ENCODE measurements at places on chromosomes 16 and 17.
A peak's percentile ranks its signal among the peaks of the same experiment; 100 is the strongest.

DNA sequence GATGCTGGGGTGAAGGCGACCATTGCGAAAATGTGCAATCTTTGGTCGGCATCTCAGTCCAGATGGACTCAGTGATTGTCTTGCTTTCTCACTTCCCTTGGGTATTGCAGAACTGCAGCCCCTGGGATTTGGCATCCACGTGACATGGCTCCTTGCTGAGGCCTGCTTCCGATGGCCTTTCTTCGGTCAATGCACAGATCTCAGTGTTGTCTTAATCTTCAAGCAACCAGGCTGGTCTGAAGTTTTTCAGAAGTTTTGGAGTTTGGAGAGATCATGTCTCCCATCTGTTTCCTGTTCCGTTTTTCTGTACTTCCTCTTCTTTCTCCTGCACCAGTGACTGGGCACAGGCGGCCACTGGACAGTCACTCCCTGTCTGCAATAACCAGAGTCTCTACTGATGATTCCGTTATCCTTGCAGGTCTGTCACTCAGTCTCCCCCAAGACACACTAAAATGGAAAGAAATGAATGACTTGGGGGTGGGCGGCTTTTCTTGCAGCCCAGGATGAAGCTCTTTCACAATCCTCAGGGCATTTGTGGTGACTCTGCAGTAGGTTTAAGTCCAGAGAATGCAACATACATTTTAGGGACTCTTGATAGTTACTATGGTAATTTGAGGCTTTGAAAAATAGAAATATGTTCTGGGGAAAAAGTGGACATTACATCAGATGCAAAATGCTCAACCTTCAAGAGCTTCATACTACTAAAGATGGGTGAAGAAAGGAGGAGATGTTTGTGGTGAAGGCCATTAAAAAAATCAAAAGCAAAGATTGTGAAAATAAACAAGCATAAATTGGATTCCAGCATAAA lies 106.3 kb upstream of the ZFHX3 start:
- no peak for DNase-seq

GRCh38 chr17:37743612-37743874 lies 1.3 kb downstream of the HNF1B start:
- DNase-seq: no peak

- no peak for DNase-seq
Measured at GRCh38 chr17:19247473-19247872, 10.3 kb downstream of the EPN2 start.

DNA sequence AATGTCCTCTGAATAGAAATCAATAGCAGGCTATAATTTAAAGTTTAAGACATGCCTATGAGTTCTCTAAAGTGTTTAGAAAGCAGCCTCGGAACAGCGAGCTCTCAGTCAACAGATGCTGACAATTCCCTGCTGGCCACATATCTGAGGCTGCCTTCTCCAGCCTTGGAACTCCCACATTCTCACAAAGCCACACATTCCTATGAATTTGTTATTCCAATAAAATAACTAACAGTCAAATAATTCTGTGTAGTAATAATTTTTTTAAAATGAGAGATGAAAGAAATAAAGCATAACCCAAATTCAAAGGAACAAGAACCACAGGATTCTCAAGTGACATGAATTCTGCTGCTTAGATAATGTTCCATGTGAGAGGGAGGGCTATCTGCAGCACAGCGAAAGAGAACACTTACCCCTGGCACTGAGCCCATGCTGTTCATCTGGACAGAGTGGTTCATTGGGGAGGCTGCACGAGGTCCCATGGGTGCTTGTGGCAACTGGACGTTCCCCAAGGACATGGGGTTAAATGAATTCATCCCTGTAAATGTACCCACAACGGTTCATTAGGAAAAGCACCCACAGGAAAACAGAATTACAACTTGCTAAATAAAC lies 56.9 kb upstream of the TRAP1 start:
- no peak for DNase-seq

GRCh38 chr16:83023640-83024039 lies 396.9 kb downstream of the CDH13 start:
- DNase-seq: no peak

- no peak for DNase-seq
Measured at GRCh38 chr16:27217256-27217655, 13.9 kb downstream of the KDM8 start.

- no peak for DNase-seq
Measured at GRCh38 chr16:10114409-10114808, 67.8 kb downstream of the GRIN2A start.

DNA sequence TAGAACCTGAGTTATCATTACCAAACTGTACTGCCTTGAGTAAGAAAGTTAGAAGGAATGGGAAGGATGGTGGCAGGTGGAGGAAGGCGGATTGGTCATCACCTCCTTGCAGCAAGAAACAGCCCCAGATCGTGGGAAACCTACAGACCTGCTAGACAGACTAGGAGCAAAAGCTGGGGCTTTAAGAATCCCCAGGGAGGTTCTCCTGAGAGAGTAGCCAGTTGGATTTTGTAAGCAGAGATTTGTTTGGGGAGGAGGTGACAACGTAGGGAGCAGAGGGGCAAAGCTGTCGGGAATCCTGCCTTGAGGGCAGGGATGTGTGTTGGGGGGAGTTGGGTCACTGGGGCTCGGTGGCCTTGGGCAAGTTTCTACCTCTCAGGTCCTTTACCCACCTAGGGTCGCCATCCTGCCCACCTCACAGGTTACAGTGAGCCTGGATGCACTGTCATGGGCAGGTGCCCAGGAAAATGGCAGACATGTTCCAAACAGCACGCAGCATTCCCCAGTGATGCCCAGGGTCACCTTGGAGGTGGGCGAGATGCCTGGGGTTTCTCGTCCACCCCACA lies 49.2 kb upstream of the STH start:
- DNase-seq: no peak

DNA sequence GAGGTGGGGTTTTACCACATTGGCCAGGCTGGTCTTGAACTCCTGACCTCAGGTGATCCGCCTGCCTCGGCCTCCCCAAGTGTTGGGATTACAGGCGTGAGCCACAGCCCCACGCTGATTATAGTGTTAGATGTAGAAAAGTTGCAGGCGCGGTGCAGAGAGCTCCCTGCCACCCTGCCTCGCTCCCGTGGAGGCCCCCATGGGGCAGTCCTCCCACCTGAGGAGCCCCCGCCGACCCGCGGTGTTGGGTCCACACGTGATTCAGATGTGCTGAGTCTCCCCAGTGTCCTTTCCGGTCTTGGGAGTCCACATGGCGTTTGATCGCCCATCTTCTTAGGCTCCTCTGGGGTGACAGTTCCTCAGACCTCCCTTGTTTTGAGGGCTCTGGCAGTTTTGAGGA lies 5.2 kb upstream of the RPL13 start:
- DNase-seq: no peak

- DNase-seq: no peak
Measured at GRCh38 chr17:39364236-39365025, 37.0 kb downstream of the FBXL20 start.

DNA sequence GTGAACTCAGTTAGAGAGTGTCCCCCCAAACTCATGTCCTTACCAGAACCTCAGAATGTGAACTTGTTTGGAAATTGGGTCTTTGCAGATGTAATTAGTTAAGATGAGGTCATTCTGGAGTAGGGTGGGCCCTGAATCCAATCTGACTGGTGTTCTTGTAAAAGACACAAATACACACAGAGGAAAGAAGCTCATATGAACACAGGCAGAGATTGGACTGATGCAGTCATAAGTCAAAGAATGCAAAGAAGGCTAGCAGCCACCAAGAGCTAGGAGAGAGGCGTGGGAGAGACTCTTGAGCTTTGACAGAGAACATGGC lies 2.1 kb upstream of the NAGPA start:
- no peak for DNase-seq

DNA sequence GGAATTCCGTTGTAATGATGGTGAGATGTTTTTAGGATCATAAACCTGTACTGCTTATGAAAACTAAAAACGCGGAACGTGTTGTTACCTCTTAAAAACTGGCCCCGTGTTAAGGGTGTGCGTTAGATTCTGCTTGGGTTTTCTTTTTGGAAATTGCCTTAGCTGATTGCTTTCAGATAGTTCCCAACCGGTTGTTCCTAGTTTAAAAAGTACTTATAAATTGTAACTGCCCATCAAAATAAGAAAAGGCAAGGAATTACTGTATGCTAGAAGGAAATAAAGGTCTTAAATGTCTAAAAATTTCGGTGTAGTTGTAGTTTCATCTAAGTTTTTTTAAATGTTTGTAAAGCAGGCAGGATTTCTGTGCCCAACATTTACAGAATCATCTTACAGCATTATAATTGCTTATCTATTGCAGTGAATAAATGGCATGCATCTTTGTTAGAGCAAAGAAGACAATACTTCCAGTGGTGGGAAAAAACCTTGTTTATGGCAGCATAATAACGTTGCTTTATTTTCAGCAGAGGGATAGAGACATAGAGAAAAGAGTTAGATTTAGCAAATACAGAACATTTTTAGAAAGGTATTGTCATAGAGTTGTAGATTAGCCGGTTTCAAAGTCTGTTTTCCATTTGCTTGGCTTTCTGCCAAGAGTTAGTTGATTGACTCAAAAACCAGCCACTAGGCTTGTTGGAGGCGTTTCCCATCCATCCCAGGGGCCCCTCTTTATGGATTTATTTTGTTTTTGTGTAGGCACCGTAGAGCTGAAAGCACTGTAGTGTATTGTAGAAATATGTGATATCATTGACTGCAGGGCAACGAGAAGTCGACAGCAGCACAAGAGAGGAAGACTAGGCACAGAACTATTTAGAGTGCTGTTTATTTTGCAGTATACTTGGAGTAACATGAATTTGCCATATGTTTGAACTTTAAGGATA lies 1.7 kb downstream of the PPM1D start:
- peak; percentile 72 for DNase-seq

GRCh38 chr17:42361781-42362186 lies 26.5 kb downstream of the STAT3 start:
- DNase-seq: peak; percentile 64

DNA sequence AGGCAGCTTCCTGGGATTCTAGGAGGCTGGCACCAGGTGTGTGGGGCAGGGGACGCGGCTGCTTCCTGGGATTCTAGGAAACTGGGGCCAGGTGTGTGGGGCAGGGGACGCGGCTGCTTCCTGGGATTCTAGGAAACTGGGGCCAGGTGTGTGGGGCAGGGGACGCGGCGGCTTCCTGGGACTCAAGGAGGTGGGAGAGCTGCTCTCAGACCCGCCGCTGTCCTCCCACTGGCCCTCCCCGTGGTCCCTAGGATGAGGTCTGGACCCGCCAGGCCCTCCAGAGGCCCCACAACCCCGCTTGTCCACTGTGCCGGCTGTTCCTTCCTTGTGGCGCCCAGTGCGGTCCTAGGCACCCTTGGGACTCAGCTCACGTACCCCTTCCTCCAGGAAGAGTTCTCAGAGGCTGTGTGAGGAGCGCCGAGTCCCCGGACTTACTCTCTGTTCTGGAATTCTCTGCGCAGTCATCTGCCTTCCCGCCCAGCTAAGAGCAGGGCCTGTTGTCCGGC lies 565 bp downstream of the DPEP1 start:
- DNase-seq: no peak

DNA sequence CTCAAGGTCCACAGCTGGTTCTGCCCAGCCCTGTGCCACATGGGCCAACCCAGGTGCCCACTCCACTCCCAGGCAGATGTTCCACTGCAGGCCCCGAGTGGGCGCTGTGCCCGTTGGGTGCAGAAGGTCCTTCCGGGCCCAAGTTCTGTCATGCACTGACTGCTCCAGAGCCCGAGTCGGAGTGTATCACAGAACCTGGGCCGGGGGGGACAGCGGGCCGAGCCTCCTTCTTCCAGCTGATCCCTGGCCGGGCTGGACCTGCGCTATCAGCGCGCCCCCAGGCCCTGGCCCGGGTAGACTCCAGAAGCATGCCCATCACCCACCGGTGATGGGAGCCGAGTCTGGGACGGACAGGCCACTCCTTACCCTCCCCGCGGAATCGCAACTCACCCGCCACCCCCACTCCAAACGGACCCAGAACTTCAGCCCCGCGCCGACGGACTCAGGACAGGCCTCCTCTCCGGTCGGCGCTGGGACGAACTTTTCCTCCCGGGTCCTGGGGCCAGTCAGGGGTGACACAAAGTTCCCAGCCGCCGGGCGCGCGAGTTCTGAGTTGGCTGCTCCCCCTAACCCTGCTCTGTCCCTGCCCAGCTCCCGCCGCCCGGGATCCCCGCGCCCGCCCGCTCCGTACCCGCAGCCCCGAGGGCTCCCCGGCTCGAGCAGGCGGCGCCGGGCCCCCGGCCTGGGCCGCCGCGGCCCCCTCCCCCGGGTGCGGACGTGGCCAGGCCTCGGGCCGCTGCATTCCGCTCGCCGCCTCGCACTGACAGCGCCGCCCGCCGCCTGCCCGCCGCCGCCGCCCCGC lies at the start of gene COPZ2:
Gene COPZ2 (minus strand): TSS at position 762 of the 802 bp plus-strand sequence. CDS start 20 bp downstream, at position 742.
- peak; percentile 82 for DNase-seq

DNA sequence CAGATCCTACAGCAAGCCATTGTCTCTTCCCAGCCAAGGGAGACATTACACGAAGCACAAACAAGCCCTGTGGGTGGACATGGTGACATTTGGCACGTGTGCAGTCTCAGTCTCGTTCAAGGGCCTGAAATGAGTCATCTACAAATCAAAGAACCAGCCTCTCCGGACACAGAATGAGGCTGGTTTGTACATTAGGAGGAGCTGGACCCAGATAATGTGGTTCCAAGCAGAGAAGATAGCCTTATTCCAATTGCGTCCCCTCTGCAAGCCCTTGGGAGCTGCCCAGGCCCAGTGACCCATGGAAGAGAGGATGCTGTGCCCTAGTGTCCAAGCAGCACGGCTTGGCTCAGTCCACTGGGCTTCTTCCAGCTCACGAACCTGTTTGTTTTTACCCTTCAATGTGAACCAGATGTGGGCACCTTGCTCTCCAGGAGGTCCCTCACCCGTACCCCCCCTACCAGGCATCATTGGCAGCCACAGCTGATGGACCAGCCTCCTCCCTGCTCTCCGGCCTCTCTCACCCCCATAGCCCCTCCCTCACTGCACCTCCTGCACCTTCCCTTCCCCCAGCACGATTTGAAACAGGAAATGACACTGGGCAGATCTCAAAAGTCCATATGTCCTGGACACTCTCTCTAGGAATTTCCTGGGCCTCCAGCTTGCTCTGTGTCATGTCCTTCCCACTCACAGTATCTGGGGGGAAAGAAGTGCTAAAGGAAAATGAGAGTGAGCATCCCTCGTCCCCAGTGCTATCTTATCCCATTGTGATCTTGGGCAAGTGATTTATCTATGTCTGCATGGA lies 26.2 kb downstream of the KPNA2 start:
- no peak for DNase-seq

DNA sequence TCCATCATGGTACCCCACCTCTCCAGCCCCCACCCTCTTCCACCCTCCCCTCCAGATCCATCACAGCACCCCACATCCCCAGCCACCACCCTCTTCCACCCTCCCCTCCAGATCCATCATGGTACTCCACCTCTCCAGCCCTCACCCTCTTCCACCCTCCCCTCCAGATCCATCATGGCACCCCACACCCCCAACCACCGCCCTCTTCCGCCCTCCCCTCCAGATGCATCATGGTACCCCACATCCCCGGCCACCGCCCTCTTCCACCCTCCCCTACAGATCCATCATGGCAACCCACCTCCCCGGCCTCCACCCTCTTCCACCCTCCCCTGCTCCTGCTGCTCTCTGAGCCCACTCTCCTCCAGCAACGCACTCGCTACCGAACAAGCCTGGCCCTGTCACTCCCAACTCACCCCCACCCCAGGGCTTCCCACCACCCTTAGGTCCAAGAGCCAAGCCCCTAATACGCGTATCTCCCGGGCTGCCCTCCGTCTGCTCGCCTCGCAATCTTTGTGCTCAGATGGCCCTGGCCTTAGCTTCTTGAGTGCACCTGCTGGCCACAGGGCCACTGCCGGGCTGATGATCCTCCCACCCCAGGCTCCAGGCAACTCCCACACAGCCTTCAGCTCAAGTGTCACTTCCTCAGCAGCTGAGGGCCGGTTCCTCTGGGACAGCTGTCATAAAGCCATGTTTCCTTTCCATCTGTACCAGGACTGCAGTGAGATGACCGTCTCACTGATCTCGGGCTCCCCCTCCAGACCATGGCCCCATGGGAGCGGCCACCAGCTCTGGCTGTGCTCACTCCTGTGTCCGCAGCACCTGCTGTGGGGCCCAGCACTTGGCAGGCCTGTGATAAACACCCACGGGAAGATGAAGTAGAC lies 25.5 kb downstream of the KDM8 start:
- DNase-seq: no peak

All from activated CD8-positive, alpha-beta memory T cell treated with anti-CD3 and anti-CD28 coated beads for 24 hours (primary cell).